ENCODE measurements at places on chromosomes 6 and 20.

GRCh38 chr6:40152701-40153436, 218.6 kb upstream of the MOCS1 start:
- no peak for DNase-seq

DNA sequence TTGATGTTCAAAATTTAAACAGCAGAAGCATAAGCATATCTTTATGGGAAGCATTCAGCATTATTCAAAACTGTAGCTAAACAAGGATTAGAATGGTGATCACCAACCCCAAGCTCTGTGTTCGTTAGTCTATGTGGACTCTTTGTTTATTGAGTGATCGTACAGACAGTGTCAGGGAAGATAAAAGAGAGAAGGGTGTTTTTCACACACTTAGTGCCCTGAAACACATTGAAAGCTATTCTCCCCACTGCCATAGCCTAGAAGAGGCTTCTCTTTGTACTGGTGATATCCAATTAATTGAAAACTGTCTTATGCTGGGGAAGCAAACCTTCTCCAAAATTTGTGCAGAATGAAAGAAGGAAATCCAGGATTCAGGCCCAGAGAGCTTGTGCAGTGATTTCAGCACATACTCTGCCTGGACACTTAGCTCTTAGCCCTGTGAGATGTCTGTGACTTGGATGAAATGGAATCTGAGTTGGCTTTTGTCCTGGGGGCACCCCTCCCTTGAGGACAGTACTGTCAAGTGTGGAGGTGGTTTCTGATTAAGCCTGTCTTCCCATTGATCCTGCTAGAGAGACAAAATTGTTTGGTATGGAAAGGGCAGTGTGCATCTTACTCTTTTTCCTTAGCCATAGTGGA, 125.7 kb upstream of the MTHFD1L start:
- DNase-seq: no peak

DNA sequence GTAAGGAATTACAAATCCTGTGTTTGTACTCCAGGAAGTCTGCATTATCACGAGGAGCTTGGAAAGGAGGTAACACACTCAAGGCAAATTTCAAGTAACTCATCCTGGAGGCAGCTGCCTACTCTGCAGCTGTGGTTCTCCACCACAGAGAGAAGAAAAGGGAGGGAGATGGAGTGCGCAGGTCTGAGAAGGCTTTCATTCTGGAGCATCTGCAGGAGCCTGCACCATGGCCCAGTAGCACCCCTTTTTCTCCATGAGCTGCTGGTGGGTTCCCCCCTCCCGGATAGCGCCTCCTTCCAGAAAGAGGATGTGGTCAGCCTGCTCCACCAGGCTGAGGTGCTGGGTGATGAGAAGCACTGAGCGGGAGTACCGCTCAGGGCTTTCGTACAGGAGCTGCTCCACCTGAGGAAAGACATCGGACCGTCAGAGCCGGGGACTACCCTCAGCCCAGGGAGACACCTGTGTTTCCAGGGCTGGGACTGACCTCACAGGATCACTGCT, 1.6 kb upstream of the PSMB8 start:
- no peak for DNase-seq

GRCh38 chr6:29629571-29629970, 3.4 kb downstream of the GABBR1 start:
- DNase-seq: no peak

- DNase-seq: no peak
Observed at GRCh38 chr6:20729086-20729485, 194.8 kb downstream of the CDKAL1 start.

DNA sequence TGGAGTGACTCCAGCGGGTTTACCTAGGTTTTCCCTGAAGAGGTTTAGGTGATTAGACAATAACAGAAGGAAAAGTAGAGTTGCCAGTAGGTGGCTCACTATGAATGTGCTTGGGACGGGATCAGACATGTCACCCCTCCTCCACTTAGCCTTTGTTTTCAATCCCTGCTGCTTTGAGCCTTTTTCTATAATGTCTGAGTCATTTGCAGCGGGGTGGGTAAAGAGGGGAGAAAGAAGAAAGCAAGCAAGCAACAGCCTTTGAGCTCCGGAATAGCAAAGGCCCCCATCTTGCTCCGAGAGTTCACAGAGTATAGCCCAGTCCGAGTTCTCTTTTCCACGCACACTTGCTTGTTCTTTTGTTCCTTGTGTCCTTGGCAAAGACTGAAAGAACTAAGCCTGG, 129.1 kb downstream of the PACRG start:
- DNase-seq: peak; percentile 85

GRCh38 chr6:89781070-89782034, 38.2 kb downstream of the MDN1 start:
- DNase-seq: no peak

- no peak for DNase-seq
Observed at GRCh38 chr6:127497410-127497809, 21.7 kb downstream of the MTCL3 start.

DNA sequence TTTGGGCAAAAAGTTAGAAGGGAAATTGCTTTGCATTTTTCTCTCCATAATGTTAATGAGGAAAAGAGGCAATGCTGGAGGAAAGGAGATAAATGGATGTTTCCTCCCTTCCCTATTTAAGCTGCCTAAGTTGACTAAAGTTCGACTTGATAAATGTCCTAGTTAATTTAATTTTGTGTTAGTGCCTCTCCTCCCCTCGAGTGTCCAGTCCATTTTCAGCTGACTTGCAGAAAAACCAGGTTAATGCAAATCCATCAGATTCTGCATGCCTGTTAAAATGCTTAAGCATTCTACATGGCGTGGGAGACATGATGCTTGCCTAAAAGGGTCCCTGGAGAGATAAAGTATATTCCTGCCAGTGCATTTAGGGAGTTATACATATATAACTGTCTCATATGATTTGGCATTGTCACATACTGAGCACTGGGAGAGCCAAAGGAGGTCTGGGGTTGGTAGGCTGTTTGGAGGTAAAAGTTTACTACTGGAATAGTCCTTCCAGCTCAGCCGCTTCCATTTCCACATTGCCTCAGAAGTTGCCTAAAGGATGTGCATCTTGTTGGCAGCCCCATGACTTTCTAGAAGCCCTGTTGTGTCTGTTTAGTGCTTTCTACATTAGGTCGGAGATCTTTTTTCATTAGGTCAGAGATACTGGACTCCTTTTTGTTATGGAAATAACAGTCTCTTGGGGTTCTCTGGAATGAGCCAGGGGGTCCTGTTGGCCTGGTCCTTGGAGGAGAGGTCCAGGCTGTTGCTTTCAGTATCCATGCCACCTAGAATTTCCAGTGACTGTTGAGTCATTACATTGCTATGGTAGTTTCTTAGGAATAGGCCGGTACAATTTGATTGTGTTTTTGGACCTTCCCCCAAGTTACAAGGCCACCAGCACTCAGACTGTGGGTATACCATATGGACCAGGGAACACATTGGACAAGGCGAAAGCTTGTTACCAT, 30.4 kb downstream of the JARID2 start:
- no peak for DNase-seq

GRCh38 chr6:115004204-115004603, 661.4 kb upstream of the HS3ST5 start:
- DNase-seq: no peak

GRCh38 chr20:35893942-35894341, 60.4 kb downstream of the SCAND1 start:
- no peak for DNase-seq

- no peak for DNase-seq
Observed at GRCh38 chr6:169961772-169962561, 210.5 kb downstream of the ERMARD start.

GRCh38 chr6:132466952-132467351, 46.0 kb downstream of the STX7 start:
- DNase-seq: no peak

GRCh38 chr6:127222418-127222817, 44.2 kb upstream of the RNF146 start:
- DNase-seq: no peak

DNA sequence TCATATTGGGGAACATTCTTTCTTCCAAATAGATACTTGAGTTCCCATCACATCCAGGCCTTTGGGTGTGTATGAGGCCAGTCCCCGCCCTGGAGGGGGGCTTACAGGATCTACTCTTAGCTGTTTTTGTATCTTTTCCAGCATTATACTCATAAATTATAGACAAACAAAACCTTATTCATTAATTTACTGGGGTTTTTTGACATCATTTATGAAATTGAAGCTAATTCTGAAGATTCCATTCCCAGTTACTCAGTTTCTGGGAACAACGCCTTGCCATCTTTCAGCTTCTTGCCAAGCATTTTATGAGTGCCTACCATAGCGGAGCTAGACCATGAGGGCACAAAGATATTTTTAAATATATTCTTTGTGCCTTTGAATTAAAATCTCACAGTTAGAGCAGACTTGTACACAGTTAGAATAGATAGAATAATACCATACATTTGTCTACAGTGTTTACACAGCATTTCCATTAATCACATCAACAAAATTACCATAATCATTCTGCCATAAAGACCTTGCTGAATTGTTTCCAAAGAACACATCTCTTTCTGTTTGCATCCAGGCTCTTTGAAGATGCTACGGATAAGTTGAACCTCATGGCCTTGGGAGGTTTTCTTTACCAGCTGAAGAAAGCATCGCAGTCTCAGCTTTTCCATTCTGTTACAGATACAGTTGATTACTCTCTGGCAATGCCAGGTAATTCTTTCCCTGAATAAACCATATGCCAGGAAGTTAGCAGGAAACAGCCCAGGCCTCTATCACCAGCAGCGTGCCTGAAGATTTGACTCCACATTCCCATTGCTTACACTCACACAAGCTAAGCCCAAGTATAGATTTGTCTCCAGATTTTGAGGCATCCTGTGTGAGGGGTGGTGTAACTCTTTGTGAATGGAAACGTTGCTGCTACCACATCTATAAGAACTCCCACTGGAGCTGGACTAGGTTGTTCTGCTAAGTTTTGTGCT, 75.4 kb upstream of the PBOV1 start:
- DNase-seq: no peak

DNA sequence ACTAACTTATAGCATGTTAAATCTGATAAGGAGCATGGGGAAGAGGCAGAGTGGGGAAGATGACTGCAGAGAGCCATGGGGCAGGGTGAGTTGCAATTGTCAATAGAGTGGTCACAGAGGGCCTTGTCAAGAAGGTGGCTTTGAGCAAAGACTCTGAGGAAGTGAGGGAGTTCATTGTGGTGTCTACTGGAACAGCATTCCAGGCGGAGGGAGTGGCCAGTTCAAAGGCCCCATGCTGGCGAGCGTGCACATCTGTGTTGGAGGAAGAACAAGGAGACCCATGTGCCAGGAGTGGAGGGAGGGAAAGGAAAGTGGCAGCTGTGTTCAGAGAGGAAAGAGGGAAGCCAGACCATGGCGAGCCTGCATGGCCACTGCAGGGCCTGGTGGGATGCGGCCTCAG, 15.8 kb upstream of the GPR6 start:
- no peak for DNase-seq

DNA sequence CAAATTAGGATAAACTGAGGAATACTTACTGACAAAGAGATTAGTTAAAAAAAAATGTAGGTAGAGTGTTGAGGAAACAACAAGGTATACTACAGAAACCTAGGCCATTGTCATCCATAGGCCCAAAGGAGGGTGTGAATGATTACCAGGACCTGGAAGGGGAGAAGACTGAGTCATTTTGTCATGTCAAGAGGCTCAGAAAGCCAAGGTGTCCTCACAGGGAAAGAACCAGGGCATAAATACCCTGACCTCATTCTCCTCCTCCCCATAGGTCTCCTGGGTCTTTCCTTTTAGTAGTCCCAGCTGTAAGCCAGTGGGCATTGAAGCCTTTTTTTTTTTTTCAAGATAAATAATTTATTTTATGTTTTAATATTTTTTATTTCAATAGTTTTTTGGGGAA, 582.1 kb upstream of the JAG1 start:
- no peak for DNase-seq

DNA sequence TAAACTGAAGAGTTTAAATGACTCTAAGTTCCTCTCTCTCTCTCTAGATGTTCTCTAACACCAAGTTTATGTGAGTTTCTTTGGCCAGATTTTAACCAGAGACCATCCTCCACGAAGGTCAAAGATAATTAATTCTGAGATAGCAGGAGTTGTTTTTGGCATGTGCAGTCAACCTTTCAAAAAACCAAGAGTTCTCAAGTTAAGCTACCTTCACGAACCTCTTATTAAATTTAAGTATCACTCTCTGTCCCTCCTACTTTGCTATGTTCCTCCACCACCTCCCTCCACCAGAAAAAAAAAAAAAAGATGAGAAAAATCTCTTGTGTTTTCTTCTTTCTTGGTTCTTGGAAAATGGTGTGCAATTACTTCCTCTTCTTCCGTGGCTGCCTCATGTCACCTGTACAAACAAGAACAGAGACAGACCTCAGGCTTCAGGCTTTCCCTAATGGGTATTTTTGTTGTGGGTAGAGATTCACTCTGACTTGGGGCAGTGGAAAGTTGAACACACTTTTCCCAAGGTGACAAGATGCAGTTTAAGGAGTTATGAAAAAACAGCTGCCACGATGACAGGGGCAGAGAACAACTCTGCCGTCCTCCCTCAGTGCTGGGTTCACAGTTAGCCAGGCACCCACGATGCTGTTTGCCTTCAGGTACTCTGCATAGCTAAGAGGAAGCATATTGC, 64.3 kb downstream of the ADTRP start:
- DNase-seq: no peak

DNA sequence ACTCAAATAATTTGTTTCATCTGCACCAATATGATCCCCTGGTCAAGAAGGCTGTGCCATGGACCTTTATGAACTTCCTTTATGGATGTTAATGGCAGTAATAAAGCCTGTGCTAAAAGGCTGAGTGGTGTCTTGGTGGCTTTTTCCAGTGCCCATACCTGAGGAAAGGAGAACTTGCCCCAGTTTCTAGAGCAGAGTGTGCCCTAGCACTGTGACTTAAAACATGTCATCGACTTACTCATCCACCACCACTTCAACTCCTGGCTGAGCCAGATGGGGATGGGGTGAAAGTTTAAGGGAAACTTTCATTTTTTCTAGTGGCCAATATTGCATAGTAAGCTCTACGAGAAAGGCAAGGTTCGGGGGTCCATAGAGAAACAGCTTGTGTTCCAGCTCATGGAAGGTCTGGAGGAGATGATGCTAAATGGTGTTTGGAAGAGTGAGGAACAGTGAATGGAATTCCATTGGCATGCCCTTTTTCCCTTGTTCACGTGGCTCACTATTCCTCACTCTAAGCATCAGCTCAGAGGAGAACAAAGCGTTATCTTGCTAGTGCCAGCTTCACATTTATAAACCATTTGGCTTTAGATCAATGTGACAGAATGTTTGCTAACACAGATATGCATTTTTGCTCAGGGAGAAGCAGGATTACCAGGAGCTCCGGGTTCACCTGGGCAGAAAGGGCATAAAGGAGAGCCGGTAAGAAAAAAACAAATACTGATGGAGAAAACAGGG, 71.2 kb downstream of the COL19A1 start:
- no peak for DNase-seq

Data from NCI-H1694 treated with DMSO at 0.1 percent for 48 hours (cell line).